ENCODE measurements at places on chromosomes 7 and 10.

DNA sequence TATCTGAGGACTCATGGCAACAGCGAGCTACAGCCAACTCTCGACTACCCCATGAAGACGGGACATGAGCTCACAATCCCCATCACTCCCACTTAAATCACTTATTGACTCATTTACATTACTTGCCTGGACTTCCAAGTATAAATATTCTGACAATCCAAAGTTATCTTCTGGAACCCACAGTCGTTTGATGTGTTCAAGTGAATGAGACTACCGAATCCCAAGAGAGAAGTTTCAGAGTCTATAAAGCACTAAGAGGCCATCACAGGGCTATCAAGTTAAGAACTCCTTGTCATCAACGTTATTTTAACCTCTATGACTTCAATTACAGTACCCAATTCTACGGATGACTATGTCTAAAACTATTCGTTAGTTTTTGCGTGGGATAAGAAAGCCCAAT is 11.5 kb upstream of the ANAPC16 start:
- DNase-seq = no peak

- no peak for DNase-seq
Measured at GRCh38 chr10:61941202-61941681, 39.7 kb downstream of the ARID5B start.

DNA sequence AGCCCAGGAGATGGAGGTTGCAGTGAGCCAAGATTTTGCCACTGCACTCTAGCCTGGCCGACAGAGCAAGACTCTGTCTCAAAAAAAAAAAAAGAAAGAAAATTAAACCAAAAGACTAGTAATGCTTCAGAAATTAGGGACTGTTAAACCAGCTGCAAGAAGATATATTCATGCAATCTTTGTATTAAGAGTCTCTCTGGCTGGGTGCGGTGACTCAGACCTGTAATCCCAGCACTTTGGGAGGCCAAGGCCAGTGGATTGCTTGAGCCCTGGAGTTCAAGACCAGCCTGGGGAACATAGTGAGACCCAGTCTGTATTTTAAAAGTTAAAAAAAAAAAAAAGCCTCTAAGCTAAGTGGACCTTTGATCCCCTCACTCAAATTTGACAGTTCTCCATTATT is 2.5 kb upstream of the HNRNPF start:
- no peak for DNase-seq

DNA sequence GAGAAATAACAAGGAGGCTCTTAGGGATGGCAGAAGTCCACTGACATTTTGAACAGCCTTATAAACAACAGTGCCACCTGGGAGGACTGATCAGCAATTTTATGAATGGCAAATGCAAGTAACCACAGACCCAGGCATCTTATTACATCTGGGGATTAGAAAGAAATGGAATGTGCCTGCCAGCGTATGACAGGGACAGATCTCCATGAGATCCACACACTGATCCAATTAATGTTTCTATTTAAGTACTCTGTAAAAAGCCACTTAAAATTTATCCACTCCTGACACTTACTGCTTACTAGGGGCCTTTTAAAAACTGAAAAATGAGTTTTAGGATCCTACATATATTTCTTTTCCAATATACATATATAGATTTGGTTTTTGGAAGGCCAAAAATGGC is 28.6 kb downstream of the PARD3 start:
- DNase-seq = no peak
